Fibroblast of lung (primary cell): ENCODE measurements at places on chromosomes 2 and 18.

DNA sequence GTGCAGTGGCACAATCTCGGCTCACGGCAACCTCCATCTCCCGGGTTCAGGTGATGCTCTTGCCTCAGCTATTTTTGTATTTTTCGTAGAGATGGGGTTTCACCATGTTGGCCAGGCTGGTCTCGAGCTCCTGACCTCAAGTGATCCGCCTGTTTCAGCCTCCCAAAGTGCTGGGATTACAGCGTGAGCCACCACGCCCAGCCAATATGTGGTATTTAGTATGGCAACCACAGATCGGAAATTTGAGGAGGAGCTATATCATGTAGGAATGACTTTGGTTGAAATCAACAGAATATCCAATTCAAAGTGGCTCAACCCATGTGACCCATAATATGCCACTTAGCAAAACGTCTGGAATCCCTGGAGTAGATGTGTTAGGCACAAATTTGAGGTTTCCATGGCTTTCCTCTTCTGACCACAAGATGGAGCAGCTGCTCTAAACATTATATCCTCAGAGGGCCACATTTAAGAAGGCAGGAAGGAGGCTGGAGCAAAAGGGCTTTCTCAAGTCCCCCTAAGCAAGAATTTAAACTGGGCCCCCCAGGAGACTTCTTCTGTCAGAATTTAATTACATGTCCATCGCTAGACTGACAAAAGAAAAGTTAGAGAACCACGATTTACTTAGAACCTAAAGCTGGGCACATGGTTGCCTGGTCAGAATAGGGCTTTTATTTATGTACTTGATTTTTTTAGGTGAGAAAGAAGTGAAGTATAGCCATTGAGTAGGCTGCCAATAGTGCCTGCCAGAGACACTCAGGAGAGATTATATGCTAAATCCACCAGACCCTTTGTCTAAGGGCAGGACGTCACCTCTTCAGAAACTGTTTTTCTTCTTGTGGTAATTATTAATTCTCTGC is 49.6 kb upstream of the ITSN2 start:
- no peak overlapping the region for H3K4me3 ChIP-seq
- H3K27ac ChIP-seq = no peak overlapping the region
- no peaks in the 10 kb centered on the region for H3K4me1 ChIP-seq
- H3K27me3 ChIP-seq = no peaks in the 10 kb centered on the region

DNA sequence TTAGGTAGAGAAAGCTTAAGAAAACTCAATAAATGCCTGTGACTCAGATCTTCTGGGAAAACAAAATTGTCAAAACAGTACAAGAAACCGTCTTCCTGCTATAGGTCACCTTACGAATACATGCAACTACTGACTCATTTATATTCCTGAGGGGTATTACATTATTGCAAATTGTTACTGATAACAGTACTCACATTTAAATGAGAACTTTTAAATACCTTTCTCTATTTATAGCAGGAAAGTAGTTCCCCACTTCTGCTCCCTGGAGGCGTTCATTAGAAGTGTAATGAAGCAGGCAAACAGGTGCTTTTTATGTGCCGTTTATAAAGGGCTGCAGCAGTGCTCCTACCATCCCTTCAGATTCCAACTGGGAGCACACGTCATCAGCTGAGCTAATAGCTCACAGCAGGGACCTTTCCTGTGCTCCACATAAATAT is 65.1 kb upstream of the RPRM start:
- H3K27ac ChIP-seq = no peak overlapping the region
- no peak for DNase-seq
- H3K4me3 ChIP-seq = no peak overlapping the region
- no peaks in the 10 kb centered on the region for H3K36me3 ChIP-seq
- no peaks in the 10 kb centered on the region for H3K4me1 ChIP-seq

DNA sequence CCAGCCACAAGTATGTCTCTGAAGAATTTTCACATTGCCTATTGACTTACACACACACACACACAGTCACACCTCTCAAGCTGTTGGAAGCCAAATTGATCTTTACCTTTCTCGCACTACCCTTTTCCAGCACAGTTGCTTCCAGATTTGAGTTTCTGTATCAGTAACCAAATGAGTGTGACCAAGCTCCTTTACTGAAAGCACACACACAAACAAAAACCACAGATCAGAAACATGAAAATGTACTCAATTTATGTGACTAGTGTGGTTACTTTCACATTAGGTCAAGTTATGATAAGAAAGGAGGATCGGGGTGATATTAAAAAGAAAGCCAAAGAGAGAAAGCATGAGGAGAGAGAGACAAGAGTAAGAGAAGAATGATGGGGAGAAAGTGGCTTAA is 993.9 kb upstream of the POU3F3 start:
- H3K36me3 ChIP-seq = no peaks in the 10 kb centered on the region
- H3K4me1 ChIP-seq = no peaks in the 10 kb centered on the region
- H3K27me3 ChIP-seq = no peaks in the 10 kb centered on the region
- no peak overlapping the region for H3K4me3 ChIP-seq

- no peak overlapping the region for H3K27ac ChIP-seq
- DNase-seq = no peak
- H3K4me3 ChIP-seq = no peak overlapping the region
- H3K27me3 ChIP-seq = no peaks in the 10 kb centered on the region
- peaks cover 17% of the 10 kb centered on the region for H3K4me1 ChIP-seq
- H3K36me3 ChIP-seq = no peaks in the 10 kb centered on the region
Observed at GRCh38 chr2:217228732-217229131, 368.9 kb upstream of the TNP1 start.

DNA sequence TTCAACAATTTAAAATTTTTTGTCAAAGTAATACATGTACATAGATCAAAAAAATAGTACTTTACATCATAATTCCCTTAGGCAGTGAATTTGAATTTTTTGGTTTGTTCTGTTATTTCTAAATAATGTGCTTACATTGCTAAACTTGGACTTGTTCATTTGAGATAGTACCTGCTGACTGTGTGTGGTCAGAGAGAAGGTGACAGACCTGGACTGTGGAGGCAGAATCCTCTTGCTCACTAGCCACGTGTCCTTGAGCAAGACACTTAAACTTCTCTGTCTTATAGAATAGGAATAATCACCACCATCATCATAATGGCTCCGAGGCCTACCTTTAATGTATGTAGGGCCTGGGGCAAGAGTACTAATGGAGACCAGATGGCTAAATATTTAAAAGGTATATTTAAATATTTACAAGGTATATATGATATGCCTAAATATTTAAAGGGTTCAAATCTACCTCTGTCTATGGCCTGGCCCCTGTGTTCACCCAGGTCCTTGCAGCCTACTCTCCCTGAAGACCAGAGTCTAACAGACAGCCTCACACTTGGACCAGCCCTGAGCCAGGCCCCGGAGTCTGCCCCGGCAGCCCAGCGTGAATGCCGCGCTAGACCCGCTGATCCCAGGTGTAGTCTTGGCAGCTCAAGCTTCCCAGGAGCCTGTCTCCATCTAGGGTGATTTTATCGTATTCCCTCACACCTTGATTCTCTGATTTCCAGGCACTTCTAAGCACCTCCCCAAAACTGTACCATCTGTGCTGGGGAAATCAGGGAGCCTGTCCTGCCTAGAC is 33.5 kb downstream of the ZNF532 start:
- H3K4me1 ChIP-seq = no peaks in the 10 kb centered on the region
- H3K27me3 ChIP-seq = no peaks in the 10 kb centered on the region
- no peak overlapping the region for H3K27ac ChIP-seq
- no peak overlapping the region for H3K4me3 ChIP-seq

GRCh38 chr2:10504994-10505820 is 57.1 kb upstream of the ODC1 start:
- no peaks in the 10 kb centered on the region for H3K36me3 ChIP-seq
- peaks cover 12% of the 10 kb centered on the region for H3K27me3 ChIP-seq
- H3K4me1 ChIP-seq = no peaks in the 10 kb centered on the region
- DNase-seq = no peak

DNA sequence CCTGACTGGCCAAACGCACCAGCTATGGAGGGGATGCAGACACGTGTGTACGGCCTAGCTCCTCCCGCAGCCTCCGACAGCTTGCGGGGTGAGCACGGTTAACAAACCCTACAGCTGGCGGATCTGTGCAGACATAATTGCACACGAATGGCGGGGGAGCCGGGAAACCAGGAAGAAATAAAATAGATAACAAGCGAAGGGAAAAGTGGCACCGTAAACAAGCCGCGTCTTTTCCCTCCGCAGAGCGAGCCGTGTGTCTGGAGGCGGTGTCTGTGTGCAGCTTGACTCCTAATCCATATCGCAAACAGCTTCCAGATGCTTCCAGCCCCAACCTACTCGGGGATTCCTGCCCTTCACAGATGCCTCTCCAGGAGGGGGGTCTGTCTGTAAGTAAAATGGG is 853.1 kb upstream of the SALL3 start:
- DNase-seq = no peak
- no peaks in the 10 kb centered on the region for H3K36me3 ChIP-seq
- no peak overlapping the region for H3K27ac ChIP-seq
- no peaks in the 10 kb centered on the region for H3K27me3 ChIP-seq
- no peak overlapping the region for H3K4me3 ChIP-seq

- no peak overlapping the region for H3K27ac ChIP-seq
- DNase-seq = no peak
- H3K4me1 ChIP-seq = no peaks in the 10 kb centered on the region
- no peak overlapping the region for H3K4me3 ChIP-seq
- no peaks in the 10 kb centered on the region for H3K27me3 ChIP-seq
- no peaks in the 10 kb centered on the region for H3K36me3 ChIP-seq
Observed at GRCh38 chr2:234708717-234709116, 211.8 kb upstream of the ARL4C start.

DNA sequence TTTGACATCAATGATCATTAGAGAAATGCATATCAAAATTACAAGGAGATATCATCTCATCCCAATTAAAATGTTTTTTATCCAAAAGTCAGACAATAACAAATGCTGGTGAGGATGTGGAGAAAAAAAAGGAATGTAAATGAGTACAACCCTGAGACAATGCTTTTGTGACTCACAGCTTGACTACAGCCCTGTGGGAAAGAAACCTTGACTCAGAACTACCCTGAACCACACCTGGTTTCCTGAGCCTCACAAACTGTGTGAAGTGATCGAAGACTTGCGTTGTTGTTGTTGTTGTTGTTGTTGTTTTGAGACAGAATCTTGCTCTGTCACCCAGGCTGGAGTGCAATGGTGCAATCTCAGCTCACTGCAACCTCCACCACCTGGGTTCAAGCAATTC is 266.6 kb upstream of the MYT1L start:
- no peaks in the 10 kb centered on the region for H3K4me1 ChIP-seq
- no peaks in the 10 kb centered on the region for H3K27me3 ChIP-seq
- no peak for DNase-seq
- no peak overlapping the region for H3K27ac ChIP-seq

- no peak overlapping the region for H3K4me3 ChIP-seq
- no peaks in the 10 kb centered on the region for H3K36me3 ChIP-seq
- no peaks in the 10 kb centered on the region for H3K4me1 ChIP-seq
- no peak for DNase-seq
- no peak overlapping the region for H3K27ac ChIP-seq
Observed at GRCh38 chr18:31976242-31976641, 33.3 kb upstream of the TRAPPC8 start.

- no peak overlapping the region for H3K4me3 ChIP-seq
- H3K4me1 ChIP-seq = no peaks in the 10 kb centered on the region
- no peaks in the 10 kb centered on the region for H3K36me3 ChIP-seq
- no peaks in the 10 kb centered on the region for H3K27me3 ChIP-seq
- no peak for DNase-seq
- no peak overlapping the region for H3K27ac ChIP-seq
Observed at GRCh38 chr18:44897411-44897810, 216.7 kb downstream of the SETBP1 start.

DNA sequence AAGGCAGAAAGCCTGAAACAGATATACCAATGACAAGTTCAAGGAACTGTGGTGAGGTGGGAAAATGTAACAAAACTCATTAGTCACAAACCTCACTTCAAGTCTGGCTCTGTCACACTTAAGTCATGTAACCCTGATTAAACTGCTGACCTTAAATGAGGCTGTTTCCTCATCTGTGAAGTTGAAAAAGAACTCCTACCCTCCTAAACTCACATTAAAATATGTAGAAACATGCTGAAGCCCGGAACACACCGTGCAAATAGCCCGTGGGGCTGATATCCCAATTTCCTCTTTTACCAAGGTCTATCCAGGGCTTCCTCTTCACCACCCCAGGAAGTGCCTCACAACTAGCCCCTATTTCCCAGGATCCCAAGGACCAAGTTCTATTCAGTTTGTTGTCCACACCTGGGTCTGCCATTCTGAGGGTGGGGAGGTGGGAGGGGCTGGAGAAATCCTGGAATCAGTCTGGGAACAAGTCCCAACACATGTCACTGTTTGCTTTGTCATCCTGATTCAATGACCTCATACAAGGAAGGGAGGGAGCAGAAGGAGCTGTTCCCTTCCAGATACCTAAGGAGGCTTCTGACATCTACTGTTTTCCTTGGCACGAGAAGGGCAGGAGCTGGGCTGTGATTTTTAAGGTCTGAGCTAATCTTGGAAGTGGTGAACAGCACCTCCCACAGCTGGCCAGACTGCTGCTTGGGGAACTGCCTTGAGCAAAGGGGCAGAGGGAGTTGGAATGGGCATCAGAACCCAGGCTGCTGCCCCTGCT is 42.3 kb downstream of the SLC4A1AP start:
- H3K4me1 ChIP-seq = peaks cover 16% of the 10 kb centered on the region
- H3K27ac ChIP-seq = peak overlapping the region; percentile 88

DNA sequence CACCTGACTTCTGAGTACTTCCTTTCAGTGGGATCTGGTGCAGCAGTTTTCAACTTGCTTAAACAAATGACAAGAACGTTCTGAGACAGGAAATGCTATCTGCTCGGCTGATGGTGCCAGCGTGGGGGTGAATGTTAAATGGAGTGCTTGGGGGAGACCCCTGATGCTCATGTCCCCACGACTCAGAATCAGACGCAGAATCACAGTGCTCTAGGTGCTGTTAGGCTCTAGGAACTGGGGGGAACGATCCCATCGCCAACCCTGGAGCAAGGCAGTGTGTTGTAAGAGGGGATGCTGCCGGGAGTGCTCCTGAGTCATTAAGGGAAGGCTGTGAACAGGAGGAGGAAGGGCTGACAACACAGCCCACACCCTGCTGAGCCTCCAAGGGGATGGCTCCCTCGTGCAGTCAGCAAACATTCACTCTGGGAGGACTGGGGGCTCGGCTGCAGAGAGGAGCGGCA is 34.1 kb upstream of the KCNF1 start:
- no peak for DNase-seq
- H3K4me3 ChIP-seq = no peak overlapping the region
- H3K27ac ChIP-seq = no peak overlapping the region
- no peaks in the 10 kb centered on the region for H3K4me1 ChIP-seq
- H3K36me3 ChIP-seq = no peaks in the 10 kb centered on the region

GRCh38 chr2:3314626-3315025 is 63.0 kb downstream of the EIPR1 start:
- H3K27me3 ChIP-seq = no peaks in the 10 kb centered on the region
- no peaks in the 10 kb centered on the region for H3K36me3 ChIP-seq
- H3K27ac ChIP-seq = no peak overlapping the region
- no peaks in the 10 kb centered on the region for H3K4me1 ChIP-seq

- H3K4me3 ChIP-seq = no peak overlapping the region
- peak; percentile 71 for DNase-seq
- H3K4me1 ChIP-seq = no peaks in the 10 kb centered on the region
- H3K27me3 ChIP-seq = no peaks in the 10 kb centered on the region
- no peaks in the 10 kb centered on the region for H3K36me3 ChIP-seq
- no peak overlapping the region for H3K27ac ChIP-seq
Observed at GRCh38 chr2:137208431-137208891, 443.1 kb downstream of the THSD7B start.

- H3K27ac ChIP-seq = no peak overlapping the region
- DNase-seq = no peak
- H3K27me3 ChIP-seq = peaks cover 13% of the 10 kb centered on the region
- H3K36me3 ChIP-seq = no peaks in the 10 kb centered on the region
Observed at GRCh38 chr2:1777156-1777555, 32.8 kb upstream of the PXDN start.
